T-cell (primary cell): ENCODE measurements at places on chromosomes 1 and 21.

GRCh38 chr21:44027607-44028286, 15.6 kb downstream of the TRAPPC10 start:
- no peak for DNase-seq

DNA sequence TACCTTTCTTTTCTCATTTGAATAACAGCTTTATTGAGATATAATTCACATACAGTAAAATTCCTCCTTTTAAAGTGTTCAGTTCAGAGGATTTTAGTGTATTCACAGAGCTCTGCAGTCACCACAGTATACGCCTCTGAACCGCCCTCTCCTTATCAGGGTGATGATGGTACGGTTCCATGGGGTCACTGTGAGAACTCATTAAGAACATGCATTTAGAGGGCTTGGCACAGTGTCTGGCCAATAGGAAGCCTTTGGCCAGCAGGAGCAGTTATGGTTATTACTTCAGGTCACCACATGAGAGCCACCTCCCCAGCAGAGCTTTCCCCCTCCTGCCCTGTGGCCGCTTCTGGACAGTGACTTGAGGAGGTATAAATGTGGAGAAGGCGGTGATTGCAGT, 27.3 kb downstream of the KCNQ4 start:
- DNase-seq: no peak

GRCh38 chr1:21325231-21325718, 35.0 kb upstream of the ECE1 start:
- peak; percentile 40 for DNase-seq

DNA sequence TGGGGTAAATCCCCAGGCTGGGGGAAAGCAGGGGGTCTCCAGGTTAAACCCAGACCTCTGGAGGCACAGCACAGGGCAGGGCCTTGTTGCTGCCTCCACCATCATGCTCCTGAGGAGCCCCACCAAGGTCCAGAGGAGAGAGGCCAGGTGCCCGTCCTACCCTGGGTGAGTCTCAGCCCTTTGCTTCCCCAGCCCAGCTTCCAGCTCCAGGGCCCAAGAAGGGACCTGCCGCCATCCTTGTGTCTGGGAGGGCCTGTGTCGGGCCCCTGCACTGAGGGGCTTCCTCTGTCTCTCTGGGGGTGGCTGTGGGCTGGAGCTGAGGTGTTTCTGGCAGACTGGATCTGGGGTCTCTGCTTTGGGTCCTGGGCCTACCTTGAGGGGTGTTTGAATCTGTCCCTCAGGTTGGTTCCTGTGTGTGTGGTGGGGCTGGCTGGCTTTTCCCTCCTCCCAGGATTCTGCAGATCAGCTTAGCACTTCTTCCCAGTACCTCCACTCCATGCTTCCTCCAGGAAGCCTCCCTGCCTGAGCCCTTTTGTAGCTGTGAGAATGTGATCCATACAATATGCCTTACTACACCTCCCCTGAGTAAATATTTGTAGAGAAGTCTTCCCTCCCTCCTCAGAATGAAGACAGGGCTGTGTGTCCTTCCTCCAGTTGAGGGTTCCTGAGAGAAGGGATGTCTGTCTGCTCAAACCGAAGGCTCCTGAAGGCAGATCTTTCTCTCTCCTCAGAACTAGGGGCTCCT, 6.2 kb downstream of the GPR3 start:
- DNase-seq: no peak

GRCh38 chr1:109444346-109444745, 18.1 kb upstream of the PSMA5 start:
- DNase-seq: no peak

DNA sequence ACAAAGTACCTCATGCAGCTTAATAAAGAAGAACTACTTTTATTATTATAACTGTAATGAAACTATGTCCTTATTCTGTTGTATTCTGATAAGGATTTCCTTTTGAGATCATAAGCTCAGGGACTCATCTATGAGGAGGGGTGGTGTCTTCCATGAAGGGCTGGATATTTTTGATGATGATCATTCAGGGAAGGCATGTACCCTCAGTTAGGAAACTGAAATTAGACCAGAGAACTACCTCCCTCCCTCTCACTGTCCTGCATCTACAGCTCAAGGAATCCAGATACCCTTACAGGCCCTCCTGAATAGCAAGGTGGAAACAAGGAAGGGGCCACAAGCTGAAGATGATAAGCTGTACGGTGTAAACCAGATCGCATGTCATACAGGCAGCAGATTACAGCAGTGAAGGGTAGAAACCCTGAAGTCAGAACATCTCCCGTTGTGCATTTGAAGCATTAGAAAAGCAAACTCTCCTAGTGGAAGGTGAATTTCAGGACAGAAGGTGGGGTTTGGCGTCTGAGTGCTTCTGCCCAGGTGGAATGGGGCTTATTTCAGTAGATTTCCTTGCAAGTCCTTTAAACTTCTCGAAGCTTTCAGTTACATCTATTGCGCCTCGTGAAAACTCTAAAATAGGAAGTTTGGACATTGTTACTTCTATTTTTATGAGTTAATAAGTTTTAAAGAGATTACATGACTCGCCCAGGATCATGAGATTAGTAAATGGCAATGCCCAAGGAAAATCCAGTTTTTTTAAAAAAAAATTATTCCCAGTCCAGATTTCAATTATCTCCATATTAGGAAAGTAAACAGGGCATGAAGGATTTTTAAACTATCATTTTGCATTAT, 101.1 kb upstream of the HNRNPU start:
- no peak for DNase-seq

GRCh38 chr1:60133848-60134247, 60.3 kb upstream of the C1orf87 start:
- DNase-seq: no peak

DNA sequence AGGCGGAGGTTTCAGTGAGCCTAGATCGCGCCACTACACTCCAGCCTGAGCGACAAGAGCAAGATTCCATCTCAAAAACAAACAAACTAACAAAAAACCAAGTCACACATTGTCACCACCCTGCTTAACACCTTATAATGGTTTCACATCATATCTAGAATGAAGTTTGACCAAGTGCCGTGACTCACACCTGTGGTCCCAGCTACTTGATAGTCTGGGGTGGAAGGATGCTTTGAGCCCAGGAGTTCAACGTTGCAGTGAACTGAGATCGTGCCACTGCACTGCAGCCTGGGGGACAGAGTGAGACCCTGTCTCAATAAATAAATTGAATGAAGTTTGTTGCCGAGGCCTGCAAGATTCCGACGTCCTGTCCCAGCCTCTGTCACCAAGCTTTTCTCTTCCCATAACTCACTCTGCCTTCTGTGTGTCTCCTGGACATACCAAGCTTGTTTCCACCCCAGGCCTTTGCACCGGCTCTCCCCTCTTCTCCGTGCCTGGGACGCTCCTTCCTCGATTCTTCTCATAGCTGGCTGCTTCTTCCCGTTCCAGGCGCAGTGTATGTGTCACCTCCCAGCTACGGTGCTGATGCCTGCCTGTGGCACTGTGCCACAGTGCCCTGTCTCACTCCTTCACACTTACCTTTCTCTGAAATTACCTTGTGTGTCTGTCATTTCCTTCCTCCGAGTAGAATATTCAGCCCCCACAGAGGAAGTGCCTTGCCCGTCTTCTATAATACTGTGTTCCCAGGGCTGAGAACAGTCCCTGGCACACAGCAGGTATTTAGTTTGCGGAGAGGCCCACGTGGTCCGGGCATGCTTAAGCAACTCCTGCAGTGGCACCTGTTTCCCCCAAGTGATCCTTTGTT, 3.8 kb upstream of the SELENON start:
- DNase-seq: peak; percentile 56

DNA sequence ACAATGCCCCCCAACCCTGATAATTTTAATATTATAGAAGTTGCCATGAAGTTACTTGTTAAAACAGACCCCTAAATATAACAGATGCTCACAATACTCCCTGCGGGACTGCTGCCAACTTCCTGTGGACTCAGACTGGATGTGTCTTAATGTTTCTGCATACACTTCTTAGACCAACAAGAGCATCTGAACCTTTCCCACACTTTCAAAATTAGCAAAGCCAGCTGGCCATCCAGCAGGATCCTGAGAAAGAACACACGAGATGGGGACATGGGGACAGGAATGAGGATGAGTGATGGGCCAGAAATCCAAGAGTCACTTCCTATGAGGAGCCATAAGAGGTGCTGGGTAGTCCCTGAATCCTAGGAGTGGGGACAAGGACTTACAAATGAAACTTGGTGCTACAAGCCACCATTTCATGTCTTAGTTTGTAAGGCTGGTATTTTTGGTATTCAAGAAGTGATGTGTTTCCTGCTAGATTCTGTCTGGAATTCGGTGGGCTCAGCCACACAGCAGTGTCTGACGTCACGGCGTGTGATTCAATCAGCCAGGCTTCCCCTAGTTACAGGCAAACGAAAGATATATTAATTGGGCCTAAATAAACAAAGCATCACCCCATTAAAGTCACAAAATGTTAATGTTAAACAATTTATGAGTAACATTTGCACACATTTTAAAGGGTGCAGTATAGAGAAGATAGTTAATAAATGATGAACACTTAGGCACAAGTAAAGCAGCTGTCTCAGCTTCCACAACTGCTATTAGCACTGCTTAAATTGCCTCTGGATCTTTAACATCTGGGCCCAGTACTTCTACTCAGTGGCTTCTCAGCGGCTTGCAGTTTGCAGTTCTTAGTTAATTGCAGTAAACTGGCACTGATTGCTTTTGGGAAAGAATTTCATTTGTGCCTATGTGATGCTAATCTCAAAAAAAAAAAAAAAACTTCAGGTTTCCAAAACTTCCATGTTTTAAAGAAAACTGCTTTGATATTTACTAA, 41.2 kb upstream of the RGS8 start:
- no peak for DNase-seq

DNA sequence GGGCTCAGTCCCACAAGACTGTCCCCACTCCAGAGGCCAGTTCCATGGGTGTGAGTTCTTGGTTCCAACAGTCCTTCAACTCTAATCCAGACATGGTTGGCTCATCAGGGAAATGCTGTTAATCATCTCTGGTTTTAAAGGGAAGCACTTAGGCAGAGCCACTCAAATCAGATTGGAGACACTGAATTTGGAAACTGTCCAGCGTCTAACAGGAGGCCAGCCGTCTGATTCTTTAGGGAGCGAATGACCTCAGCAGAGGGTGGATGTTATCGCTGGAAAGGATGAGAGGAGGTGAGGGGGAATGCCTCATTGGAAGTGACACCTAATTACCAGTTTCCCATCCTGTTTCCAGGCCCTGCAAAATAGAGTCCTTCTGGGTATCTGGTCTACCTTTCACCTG, 22.8 kb upstream of the LRRC38 start:
- DNase-seq: no peak

GRCh38 chr1:207923561-207923960, 12.6 kb upstream of the CD34 start:
- no peak for DNase-seq

GRCh38 chr1:9875636-9876000, 34.5 kb downstream of the CTNNBIP1 start:
- no peak for DNase-seq

- DNase-seq: no peak
Observed at GRCh38 chr1:25738499-25738898, 61.5 kb upstream of the SELENON start.

GRCh38 chr1:41919764-41920397, 1.2 kb upstream of the HIVEP3 start:
- DNase-seq: peak; percentile 76

GRCh38 chr1:185152187-185152767, 4.5 kb downstream of the TRMT1L start:
- no peak for DNase-seq

DNA sequence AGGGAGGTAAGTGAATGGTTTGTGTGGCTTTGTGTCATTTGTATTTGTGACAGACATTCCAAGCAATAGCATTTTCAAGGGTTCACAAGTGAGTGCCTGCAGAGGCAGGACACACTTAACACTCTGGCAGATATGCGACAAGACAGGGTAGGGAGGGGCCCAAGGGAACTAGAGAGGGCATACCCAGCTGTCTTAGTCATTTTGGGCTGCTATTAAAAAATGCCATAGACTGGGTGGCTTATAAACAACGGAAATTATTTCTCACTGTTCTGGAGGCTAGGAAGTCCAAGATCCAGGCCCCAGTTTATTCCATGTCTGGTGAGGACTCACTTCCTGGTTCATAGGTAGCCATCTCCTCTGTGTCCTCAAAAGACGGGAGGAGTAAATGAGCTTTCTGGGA, 137.4 kb downstream of the FGGY start:
- no peak for DNase-seq

GRCh38 chr1:202547215-202547614, 163.0 kb downstream of the SYT2 start:
- no peak for DNase-seq

DNA sequence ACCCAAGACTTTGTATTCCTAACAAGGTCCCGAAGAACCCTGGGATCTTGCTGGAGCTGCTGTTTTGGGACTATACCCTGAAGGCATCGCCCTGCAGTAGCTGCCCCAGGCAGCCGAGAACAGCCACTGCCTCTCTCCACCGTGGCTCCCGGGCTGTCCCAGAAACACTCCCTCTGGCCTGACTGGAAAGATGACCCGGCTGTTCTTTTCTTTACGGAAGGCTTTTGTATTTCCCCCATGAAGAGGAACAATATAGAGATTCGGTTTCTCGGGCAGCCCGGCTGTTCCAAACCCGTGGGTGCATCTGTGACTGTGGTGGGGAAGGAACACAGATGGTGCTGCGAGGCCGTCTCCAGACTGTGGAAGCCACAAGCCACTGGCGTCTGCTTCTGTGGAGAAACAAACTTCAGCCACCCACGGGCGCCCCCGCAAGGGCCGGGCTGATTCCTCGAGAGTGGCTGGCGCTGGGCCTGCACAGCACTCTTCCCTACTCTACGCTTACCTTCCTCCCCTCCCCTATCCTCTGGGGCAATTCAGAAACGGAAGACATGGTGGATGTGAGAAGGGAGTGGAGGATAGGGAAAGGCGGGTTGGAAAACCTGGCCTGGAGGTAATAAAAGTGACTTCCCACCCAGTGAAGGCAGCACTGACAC, 33.7 kb upstream of the VASH2 start:
- no peak for DNase-seq

DNA sequence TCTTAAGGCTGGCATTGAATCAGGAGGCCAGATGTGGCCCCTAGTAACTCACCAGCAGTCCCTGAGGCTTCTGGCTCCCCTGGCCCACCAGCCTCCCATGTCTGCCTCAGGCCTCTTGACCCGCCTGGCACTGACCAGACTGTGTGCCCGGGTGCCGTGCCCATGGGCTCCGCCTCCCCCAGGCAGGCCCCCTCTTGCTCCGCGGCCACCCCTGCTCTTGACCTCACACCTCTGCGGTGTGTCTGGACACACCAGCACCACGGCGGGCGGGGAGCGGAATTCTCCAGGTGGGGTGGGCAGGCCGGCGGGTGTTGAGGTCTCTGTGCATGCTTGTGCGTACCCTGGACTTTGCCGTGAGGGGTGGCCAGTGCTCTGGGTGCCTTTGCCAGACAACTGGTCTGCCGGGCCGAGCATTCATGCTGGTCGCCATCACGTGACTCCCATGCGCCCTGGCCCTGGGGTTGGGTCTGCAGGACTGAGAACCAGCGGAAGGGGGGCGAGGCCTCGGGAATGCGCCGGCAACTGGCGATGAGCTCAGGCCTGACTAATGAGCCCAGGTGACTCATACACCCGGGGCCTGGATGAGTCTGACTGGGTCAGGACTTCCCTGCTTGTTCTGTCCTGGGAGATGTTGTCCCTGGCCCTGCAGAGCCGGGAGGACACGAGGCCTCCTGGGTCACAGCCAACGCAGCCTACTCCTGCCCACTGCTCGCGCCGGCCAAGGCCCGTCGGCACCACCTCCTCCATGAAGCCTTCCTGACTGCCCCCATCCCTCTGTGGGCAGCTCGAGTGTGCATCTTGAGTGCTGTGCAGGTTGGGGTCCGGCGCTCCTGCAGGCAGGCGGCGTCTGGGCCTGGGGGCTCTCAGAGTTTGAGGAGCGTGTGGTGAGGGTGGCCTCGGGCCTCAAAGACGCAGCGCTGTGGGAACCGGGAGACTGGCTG, 22.6 kb downstream of the COL18A1 start:
- DNase-seq: no peak

- DNase-seq: no peak
Observed at GRCh38 chr1:239225396-239225795, 161.0 kb upstream of the CHRM3 start.
